ENCODE measurements at places on chromosomes 5 and 9.

DNA sequence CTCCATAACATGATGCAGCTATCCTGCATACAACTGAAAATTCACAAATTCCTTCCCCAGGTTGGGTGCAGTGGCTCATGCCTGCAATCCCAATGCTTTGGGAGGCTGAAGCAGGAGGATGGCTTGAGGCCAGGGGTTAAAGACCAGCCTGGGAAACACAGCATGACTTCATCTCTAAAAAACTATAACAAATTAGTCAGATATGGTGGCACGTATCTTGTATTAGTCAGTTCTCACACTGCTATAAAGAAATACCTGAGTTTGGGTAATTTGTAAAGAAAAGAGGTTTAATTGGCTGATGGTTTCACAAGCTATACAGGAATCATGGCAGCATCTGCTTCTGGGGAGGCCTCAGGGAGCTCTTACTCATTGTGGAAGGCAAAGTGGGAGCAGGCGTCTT lies 56.4 kb upstream of the DAPK1 start:
- DNase-seq, result no peak

- no peak for DNase-seq
Measured at GRCh38 chr9:89730715-89731114, 125.9 kb downstream of the GADD45G start.

DNA sequence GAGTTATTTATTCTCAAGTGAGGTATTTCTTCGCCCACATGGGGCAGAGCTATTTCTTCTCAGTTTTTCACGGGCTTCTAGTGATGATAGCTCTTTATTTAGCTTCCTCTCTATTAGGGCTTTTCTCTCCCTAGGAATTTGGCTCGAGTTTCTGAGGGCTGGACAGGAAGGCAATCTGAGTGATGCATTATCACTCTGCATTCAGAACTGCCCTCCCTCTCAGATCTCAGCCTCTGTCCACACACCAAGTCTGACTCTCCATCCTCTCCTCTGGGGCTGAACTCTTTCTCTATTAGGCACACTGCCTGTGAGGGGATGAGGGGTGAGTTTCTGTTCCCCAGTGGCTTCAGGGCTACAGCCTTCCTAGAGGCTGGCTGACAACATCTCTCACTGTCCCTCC lies 14.9 kb upstream of the SCAMP1 start:
- no peak for DNase-seq

DNA sequence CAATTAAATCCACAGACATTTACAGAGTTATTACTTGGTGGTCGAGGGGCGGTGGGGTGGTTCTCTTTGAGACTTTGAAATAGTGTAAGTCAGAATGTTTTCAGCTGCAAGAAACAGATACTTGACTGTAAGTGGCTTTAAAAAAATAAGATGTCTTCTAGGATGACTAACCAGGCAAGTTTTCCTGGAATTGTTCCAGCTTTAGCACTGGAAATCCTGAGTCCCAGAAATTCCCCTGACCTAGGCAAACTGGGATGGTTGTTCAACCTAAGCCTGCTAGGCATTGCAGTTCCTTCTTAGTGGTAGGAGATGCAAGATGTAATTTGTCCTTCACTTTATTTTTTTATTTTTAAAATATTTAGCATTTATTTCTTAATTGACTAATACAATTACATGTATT lies 169.5 kb upstream of the POC5 start:
- DNase-seq, result no peak

GRCh38 chr5:6950860-6951259 lies 237.6 kb downstream of the TENT4A start:
- DNase-seq, result no peak

GRCh38 chr9:73714294-73714693 lies 562.6 kb downstream of the ANXA1 start:
- DNase-seq, result no peak

- peak; percentile 37 for DNase-seq
Measured at GRCh38 chr5:74639807-74640449, 600 bp downstream of the ENC1 start.

GRCh38 chr9:33659921-33660320 lies 135.4 kb upstream of the PRSS3 start:
- DNase-seq, result no peak

DNA sequence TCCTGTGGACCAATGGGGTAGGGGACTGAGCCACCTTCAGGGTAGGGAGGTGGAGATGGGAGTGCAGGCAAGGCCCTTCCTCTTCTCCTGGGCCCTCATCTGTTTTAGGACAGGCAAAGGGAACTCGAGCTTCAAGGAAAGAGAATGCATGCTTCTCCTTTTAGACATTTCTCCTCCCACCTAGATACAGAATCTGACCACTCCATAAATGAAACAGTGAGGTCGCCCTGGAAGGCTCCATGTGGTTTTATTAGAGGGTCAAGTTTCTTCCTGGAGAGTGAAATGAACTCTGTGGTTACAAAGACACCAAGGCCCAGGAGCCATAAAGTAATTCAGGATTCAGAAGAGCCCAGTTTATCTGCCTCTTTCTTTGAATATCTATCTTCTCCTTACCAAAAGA lies 14.9 kb downstream of the LHFPL2 start:
- DNase-seq, result no peak

GRCh38 chr5:179793468-179794139 lies at the start of gene LTC4S:
Gene LTC4S (plus strand): TSS chr5:179793986. CDS start chr5:179794081, 95 bp downstream.
- peak; percentile 46 for DNase-seq

GRCh38 chr9:16715404-16715803 lies 155.1 kb downstream of the BNC2 start:
- no peak for DNase-seq

- no peak for DNase-seq
Measured at GRCh38 chr5:118598311-118598710, 390.0 kb downstream of the DTWD2 start.

GRCh38 chr5:172939071-172939470 lies 20.2 kb upstream of the RPL26L1 start:
- DNase-seq, result no peak

- no peak for DNase-seq
Measured at GRCh38 chr5:91098541-91098940, 284.6 kb downstream of the ARRDC3 start.

DNA sequence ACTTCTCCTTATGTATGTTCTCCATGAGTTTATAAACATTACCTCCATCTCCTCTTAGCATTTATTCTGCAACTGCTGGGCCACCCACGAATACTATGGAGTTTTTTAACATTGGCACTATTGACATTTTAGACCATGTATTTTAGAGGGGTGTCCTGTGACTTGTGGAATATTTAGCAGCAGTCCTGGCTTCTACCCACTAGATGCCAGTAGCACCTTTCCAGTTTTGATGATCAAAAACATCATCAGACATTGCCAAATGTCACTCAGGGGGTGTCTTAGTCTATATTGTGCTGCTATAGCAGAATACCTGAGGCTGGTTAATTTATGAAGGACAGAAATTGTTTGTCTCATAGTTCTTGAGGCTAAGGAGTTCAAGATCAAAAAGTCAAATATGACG lies 187.5 kb upstream of the RORB start:
- no peak for DNase-seq

DNA sequence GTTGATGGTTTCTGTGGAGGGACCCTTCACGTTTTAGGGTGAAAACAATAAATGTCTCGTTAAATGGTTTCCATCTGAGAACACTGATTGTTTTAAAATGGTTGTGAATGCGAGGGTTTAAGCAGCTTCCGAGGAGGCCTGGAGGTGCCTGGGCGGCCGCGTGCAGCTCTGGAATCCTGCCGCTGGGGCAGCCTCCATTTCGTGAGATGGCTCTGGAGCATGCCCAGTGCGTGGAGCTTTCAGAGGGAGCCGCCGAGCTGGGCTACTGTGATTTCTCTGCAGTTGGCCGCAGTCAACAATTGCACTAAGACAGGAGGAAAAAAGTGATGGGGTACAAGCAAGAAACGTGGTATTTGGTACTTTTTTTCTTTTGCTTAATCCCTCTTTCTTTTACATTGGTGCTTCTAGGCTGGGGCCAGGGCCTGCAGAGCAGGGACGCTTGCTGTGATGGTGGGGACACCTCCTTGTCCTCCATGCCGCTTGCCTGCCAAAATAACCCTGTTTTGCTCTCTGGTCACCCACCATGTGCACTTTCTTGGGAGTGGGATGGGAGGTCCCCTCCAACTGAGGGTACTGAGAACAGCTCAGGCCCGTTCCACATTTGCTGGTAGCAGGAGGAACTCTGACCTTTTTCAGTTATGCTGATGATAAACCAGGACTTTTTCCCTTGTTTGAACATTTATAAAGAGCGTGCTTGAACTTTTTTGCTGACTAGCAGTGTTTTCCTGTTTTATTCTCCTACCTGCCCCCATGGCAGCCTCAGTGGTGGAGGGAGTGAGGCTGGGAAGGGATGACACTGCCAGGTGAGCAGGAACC lies 47.1 kb downstream of the EHMT1 start:
- DNase-seq, result no peak

GRCh38 chr5:17665836-17666235 lies 31.6 kb downstream of the TAF11L14 start:
- DNase-seq, result no peak

- no peak for DNase-seq
Measured at GRCh38 chr5:114377050-114377844, 15.4 kb downstream of the KCNN2 start.
